ENCODE measurements at places on chromosomes 7 and 10.

- H3K36me3 ChIP-seq = no peaks in the 10 kb centered on the region
- H3K4me1 ChIP-seq = no peaks in the 10 kb centered on the region
- H3K27me3 ChIP-seq = no peaks in the 10 kb centered on the region
- no peak overlapping the region for H3K27ac ChIP-seq
- no peak for DNase-seq
These were observed 19.4 kb upstream of the NRP1 start for GRCh38 chr10:33353853-33354252.

DNA sequence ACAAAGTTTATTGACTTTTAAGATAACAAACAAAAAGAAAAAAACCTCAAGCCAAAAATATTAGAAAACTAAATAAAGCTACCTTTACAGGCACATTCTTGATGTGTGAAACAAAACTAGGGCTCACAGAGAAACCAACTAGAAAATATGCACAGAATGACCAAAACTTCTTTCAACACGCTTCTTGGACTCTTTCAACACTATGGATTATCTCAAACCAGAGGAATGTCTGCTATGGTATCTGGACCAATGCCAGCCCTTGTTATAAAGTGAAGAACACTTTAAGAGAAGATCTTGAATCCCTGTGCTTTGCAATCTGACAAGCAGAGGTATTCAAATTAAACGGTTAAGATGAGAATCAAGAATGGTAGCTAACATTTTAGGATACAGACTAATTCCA lies 76.6 kb downstream of the DNAJC1 start:
- no peak overlapping the region for H3K27ac ChIP-seq
- no peaks in the 10 kb centered on the region for H3K27me3 ChIP-seq
- H3K36me3 ChIP-seq = no peaks in the 10 kb centered on the region
- DNase-seq = no peak
- H3K4me3 ChIP-seq = no peak overlapping the region

DNA sequence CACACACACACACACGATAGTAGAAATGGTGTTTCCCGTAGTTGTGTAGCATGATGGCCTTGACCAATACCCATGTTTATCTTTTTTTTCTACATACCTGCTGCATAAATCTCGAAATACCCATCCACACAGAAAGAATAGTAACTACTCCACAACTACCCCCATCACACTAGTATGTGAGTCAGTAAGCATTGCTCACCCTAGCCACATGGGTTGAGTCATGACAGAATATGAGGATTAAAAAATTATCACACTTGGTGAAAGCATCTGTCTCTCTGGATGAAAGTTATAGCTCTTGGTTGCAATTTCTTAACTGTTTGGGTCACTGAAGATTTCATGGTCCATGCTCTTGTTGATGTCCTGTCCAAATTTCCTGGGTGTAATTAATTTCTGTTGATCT lies 103.4 kb upstream of the MDFIC start:
- H3K4me1 ChIP-seq = peaks cover 23% of the 10 kb centered on the region
- H3K4me3 ChIP-seq = no peak overlapping the region
- no peak overlapping the region for H3K27ac ChIP-seq
- no peaks in the 10 kb centered on the region for H3K36me3 ChIP-seq
- H3K27me3 ChIP-seq = no peaks in the 10 kb centered on the region
- DNase-seq = no peak

DNA sequence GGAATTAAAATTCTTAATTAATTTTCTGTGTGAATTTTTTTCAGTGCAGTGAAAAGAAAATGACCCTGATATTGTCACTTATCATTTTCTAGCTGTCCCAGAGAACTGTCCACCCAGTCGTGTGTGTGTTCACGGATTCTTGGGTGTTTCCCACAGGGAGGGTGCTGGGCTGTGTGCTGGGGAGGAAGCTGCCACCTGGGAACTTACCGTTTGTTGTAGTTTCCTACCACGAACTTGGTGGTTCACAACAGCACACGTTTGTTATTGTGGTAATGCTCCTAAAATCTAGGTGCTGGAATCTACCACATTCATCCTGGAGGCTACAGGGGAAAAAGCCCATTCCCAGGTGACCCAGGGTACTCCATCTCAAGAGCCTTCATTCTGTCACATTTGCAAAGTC lies 276.1 kb downstream of the GLRX3 start:
- no peak overlapping the region for H3K4me3 ChIP-seq
- H3K27me3 ChIP-seq = no peaks in the 10 kb centered on the region
- no peak for DNase-seq
- no peak overlapping the region for H3K27ac ChIP-seq
- H3K4me1 ChIP-seq = no peaks in the 10 kb centered on the region

- peaks cover 8% of the 10 kb centered on the region for H3K27me3 ChIP-seq
- peak within 1 kb of the TSS; percentile 55 for H3K4me3 ChIP-seq
- peak within 1 kb of the TSS; percentile 77 for H3K27ac ChIP-seq
- no peaks in the 10 kb centered on the region for H3K36me3 ChIP-seq
- peak; percentile 70 for DNase-seq
- no peaks in the 10 kb centered on the region for H3K4me1 ChIP-seq
These were observed at the start of gene CADPS2 for GRCh38 chr7:122886357-122887081. Gene CADPS2 (minus strand): TSS chr7:122886460. CDS start chr7:122886337, 123 bp downstream.

DNA sequence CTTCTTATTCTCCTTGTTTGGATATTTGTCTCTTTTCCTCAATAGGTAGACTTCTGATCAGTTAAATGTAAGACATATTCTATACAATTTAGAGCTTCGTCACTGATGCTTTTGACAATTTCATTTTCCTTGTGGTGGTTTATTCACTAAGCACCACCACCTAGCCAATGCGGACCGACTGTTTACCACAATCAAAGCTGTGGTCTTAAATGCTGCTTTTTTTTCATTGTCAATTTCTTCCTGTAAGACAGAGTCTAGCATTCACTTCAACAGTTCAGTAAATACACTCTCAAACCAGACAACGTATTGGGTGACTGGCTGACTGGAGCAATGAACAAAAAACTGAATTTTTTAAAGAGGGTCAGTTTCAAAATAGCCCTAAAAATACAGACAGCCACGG lies 239.0 kb downstream of the DNAJB6 start:
- H3K27ac ChIP-seq = no peak overlapping the region
- no peak overlapping the region for H3K4me3 ChIP-seq
- no peaks in the 10 kb centered on the region for H3K36me3 ChIP-seq

GRCh38 chr10:25813511-25813910 lies 120.5 kb upstream of the MYO3A start:
- no peak overlapping the region for H3K4me3 ChIP-seq
- no peaks in the 10 kb centered on the region for H3K36me3 ChIP-seq

DNA sequence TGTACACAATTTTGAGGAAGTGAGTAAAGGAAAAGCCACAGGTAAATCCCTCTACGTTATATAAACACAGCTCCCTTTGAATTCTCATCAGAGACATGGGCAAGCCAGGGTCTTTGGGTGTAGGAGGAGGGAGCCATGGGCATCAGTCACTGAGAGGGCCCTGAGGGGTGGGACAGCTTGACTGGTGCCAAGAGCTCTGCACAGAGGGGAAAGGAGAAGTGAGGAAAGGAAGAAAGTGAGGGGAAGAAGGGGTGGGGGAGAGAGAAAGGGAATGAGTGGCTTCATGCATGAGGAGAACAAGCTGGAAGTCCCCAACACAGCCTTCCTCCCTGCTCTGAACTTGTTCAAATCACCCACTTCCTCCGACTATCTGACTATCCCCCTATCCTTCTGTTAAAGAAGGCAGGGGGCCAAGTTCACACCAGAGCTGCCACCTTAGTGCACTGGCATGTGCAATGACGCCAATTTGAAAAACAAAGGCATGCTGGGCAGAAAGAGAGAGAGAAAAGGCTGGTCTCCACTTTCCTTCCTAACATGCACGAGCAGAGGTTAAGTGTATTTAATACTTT lies 16.4 kb upstream of the RNF148 start:
- no peak for DNase-seq
- H3K36me3 ChIP-seq = no peaks in the 10 kb centered on the region
- H3K4me1 ChIP-seq = no peaks in the 10 kb centered on the region
- no peaks in the 10 kb centered on the region for H3K27me3 ChIP-seq

DNA sequence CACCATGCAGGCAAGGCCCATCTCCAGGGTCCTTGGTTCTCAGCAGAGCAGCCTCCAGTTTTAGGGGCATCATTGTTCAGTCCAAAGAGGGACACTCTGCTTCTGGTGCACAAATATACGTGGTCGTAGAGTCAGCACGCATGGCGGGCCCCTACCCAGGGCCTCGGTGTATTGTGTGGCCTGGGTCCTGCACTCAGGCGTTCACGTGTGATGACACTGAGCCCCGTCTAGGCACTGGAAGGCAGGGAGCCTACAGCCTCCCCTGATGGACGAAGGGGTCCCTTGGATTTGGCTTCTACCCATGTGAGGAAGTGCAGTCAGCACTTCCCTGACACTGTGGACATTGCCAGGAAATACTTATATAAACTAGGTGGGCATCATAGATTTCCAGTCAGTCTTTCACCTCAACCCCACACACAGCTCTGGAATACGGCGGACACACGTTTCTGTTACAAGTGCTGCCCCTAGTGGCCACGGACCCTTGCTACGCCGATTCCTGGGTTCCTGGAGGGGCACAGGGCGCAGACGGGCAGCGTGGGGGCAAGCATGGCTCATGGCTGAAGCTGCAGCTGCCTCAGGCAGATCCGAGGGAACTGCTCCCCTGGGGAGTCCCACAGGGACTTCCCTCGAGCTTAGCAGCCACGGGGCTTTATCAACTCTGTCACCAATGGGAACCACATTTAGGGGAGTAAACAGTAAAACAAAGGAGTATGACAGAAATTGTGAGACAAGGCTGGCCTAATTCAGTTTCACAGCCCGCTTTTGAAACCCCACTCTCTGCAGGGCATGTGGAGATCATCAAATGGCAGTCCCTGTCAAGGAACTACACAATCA lies 25.4 kb downstream of the AIFM2 start:
- no peak for DNase-seq
- no peak overlapping the region for H3K4me3 ChIP-seq
- no peaks in the 10 kb centered on the region for H3K27me3 ChIP-seq
- no peaks in the 10 kb centered on the region for H3K4me1 ChIP-seq

DNA sequence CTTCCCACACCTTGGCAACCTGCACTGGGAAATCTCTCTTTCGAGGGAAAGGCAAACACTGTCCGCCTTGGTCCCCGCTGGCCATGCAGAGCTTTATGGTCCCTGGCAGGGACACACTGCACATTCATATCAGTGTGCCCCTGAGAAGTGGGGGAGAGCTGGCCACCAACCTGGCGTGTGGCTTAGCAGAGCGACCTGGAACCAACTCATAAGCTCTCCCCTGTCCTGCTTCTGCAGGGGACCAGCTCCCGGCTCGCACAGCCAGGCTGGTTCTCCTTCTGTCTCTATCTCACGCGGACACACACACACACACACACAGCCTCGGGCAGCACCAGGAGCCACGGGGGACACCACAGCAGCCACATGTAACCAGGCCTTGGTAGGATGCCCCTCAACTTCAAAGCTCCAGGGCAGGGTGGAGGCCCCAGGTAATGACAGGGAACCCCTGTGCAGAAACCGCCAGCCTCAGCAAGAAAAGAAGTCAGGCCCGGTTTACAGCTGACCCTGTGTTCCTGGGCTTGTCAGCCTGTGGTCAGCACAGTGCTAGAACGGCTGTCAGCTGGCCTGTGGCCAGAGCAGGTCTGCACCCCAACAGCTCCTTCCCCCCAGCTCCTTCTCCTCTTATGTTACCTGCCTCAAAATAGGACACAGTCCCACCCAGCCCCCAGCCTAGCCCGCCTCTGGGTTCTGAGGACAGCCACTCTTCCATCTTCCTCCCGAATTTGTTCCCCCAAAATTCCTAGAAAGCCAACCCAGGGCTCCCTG lies 69.3 kb downstream of the OAT start:
- no peak overlapping the region for H3K27ac ChIP-seq
- no peaks in the 10 kb centered on the region for H3K27me3 ChIP-seq
- no peaks in the 10 kb centered on the region for H3K4me1 ChIP-seq
- H3K4me3 ChIP-seq = no peak overlapping the region

- no peak for DNase-seq
- no peaks in the 10 kb centered on the region for H3K36me3 ChIP-seq
- H3K4me3 ChIP-seq = no peak overlapping the region
These were observed 61.9 kb downstream of the CREB5 start for GRCh38 chr7:28474282-28474638.

DNA sequence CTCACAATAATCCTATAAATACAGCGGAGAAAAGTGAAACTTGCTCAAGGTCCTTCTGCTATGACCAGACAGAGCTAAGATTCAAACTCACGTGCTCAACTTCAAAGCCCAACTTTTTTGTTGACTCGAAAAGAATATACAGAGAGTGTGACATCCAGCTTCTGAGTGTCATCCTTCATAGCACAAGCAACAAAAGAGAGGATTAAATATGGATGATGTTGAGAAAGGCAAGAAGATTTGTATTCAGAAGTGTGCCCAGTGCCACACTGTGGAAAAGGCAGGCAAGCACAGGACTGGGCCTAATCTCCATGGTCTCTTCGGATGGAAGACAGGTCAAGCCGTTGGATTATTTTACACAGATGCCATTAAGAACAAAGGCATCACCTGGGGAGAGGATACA lies 2.1 kb upstream of the FAM3C start:
- no peaks in the 10 kb centered on the region for H3K4me1 ChIP-seq
- no peaks in the 10 kb centered on the region for H3K36me3 ChIP-seq
- H3K27ac ChIP-seq = no peak overlapping the region
- DNase-seq = no peak
- no peaks in the 10 kb centered on the region for H3K27me3 ChIP-seq
- no peak overlapping the region for H3K4me3 ChIP-seq

- H3K4me1 ChIP-seq = no peaks in the 10 kb centered on the region
- no peak overlapping the region for H3K4me3 ChIP-seq
- H3K27me3 ChIP-seq = no peaks in the 10 kb centered on the region
- no peak overlapping the region for H3K27ac ChIP-seq
These were observed 52.0 kb downstream of the JCAD start for GRCh38 chr10:30007406-30007805.

DNA sequence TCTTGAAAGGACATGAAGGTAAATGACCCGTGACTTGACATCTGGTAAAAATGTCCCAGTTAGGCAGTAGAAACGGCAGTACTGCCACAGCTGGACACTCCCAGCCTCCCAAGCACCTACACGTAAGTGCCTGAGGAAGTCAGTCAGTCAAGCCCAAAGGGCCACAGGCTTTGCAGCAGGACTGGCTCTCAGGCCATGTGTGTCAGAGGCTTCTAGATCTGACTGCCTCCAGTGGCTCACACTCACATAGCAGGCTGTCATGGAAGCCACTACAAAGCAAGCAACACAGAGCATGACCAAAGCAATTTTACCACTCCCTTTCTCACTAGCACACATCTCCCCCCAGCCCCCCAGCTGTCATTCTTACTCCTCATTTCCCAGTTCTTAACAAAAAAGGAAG lies 17.8 kb upstream of the CCNJ start:
- H3K27ac ChIP-seq = no peak overlapping the region
- no peaks in the 10 kb centered on the region for H3K36me3 ChIP-seq
- H3K4me3 ChIP-seq = no peak overlapping the region
- DNase-seq = no peak
- H3K4me1 ChIP-seq = no peaks in the 10 kb centered on the region

- H3K27ac ChIP-seq = no peak overlapping the region
- no peak overlapping the region for H3K4me3 ChIP-seq
- no peaks in the 10 kb centered on the region for H3K36me3 ChIP-seq
- DNase-seq = peak; percentile 35
These were observed 86.2 kb downstream of the HIBADH start for GRCh38 chr7:27576360-27576944.

- H3K36me3 ChIP-seq = no peaks in the 10 kb centered on the region
- no peak overlapping the region for H3K4me3 ChIP-seq
- H3K27me3 ChIP-seq = no peaks in the 10 kb centered on the region
- H3K4me1 ChIP-seq = no peaks in the 10 kb centered on the region
- DNase-seq = no peak
- H3K27ac ChIP-seq = no peak overlapping the region
These were observed 202.9 kb upstream of the TCERG1L start for GRCh38 chr10:131514454-131514853.

All from tibial nerve (tissue), 4 donors.